ENCODE measurements at places on chromosomes 16 and 17.
A peak's percentile ranks its signal among the peaks of the same experiment; 100 is the strongest.

DNA sequence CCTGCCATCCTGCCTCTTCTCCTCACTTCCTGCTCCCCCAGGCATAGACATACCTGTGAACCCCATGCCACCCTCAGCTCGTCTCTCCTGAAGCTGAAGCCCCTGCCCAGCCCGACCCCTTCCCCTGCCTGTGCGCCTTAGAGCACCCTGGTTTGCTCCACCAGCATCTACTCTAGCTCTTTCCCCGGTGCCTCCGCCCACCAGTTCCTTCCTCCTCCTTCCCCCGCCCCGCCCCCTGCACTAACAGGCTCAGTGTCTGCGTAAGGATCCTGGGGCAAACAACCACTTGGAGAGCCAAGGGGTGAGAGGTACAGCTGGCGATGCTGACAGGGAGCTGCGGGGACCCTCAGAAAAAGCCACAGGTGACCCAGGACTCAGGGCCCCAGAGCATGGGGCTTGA, 1.9 kb downstream of the GPR142 start:
- peak; percentile 32 for DNase-seq

DNA sequence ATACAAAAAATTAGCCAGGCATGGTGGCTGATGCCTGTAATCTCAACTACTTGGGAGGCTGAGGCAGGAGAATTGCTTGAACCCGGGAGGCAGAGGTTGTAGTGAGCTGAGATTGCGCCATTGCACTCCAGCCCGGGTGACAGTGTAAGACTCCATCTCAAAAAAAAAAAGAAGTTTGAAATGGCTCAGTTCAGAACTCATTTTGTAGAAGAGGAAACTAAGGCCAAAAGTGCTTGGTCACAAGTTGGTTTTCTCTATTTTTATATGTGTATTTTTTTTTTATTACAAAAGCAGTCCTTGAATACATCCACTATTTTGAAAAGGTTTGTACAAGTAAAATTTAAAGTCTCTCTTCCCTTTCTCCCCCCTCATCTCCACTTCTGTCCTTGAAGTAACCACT, 5.5 kb downstream of the TAC4 start:
- DNase-seq, result no peak

GRCh38 chr16:15055141-15056053, 477 bp downstream of the NTAN1 start:
- peak; percentile 85 for DNase-seq

DNA sequence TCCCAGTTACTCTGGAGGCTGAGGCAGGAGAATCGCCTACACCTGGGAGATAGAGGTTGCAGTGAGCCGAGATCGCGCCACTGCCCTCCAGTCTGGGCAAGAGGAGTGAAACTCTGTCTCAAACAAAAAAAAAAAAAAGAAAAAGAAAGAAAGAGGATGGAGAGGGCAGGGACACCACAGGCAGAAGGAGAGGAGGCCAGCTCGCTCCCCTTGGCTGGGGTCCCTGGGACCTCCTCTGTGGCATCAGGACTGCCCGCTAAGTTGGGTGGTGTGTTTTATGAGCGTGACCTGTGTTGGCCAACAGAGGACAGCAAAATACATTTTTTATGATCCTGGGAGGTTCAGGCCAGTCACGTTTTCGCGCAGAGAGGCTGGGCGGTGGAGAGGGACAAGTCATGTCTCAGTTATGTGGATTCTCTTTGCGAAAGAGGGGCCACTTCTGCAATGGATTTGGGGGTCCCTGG, 229.6 kb downstream of the MRTFB start:
- peak; percentile 68 for DNase-seq

DNA sequence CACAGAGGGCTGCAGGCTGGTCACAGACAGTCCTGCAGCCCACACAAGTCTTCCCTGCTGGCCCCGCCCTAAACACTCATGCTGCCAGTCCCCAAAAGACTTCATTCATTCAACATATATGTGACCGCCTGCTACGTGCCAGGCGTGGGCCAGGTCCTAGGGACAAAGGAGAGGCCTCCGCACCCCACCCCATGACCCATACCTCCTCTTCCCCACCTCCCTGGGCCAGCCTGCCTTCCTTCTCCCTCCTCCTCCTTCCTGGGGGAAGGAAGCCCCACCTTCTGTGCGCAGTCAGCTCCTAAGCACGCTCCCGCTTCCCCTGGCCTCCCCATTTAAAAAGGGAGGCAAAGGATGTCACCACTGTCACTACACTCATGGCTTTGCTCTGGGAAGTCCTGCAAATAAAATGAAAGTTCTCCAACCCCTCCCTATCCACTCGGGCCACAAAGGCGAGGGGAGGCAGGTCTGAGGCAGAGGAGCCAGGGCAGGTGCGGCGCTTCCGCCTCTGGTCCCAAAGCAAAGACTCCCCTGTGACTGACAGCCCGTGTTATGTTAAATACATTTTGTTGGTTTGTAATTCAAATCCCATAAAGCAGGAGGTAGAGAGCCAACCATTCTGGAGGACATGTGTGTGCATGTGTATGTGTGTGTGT, 9.0 kb downstream of the DNAAF8 start:
- DNase-seq, result peak; percentile 50

DNA sequence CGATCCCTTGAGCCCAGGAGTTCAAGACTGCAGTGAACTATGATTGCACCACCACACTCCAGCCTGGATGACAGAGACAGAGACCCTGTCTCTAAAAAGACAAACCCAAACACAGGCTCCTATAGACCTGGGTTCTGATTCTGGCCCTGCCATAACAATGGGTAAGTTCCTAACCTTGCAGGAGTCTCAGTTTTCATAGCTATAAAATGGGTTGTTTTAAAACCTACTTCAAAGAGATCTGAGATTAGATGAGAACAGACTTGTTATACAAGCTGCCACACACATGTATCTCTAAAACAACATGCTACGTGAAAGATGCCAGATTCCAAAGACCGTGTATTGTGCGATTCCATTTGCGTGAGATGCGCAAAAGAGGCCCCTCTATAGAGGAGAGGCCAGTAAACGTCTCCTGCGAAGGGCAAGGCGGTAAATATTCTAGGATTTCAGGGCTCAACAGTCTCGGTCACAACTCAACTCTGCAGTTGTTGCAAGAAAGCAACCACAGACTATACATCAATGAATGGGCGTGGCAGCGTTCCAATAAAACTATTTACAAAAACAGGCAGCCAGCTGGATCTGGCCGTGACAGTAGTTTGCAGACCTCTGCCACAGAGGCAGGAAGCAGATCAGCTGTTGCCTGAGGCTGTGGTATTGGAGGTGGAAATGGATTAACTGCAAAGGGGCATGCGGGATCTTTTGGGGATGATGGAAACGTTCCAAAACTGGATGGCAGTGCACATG, 5.9 kb downstream of the CORO7 start:
- DNase-seq, result peak; percentile 70

DNA sequence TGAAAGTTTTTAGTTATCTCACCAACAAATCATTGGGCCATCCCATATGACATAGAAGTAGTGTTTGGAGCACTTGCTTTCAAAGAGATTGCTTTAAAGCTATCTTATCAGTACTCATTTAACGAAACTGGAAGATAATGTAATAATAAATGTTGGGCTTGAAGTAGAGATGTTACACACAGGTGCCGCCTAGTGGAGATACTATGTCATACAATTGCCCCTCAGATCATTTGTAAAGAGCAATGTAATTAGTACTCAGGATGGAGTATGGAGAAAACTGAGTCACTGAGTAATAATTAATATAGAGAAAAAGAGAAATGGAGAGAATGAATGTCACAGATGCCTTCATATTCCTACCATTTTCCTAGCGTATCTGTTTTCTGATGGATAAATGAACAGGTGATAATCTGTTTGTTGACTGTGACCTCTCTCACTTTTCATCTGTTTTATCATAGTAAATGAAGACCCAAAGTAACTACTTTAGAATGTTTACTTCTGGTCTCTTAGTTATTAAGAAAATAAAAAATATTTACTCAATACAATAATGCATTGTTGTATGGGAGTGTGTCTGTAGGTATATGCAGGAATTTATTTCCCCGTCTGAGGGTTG, 80.4 kb downstream of the EFCAB5 start:
- peak; percentile 72 for DNase-seq

DNA sequence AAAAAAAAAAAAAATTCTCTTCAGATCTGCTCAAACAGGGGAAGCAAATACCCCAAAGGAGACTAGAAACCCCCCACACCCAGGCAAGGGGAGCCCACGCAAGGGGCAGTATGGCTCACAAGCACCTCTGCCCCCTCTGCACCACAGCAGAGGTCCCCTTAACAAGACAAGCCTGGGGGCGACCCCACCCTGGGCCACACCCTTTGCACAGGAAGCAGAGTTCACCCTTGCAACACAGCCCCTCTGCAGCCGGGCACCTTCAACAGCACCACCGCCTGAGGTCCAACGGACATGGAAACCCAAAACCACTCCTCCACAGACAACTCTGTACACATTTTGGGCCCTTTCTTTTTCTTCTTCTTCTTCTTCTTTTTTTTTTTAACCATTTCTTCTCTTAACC, 12.8 kb downstream of the AXIN1 start:
- DNase-seq, result no peak

GRCh38 chr16:47774661-47775060, 313.5 kb downstream of the PHKB start:
- DNase-seq, result peak; percentile 6

- no peak for DNase-seq
Observed at GRCh38 chr16:2004795-2005517, 4.7 kb downstream of the ZNF598 start.

DNA sequence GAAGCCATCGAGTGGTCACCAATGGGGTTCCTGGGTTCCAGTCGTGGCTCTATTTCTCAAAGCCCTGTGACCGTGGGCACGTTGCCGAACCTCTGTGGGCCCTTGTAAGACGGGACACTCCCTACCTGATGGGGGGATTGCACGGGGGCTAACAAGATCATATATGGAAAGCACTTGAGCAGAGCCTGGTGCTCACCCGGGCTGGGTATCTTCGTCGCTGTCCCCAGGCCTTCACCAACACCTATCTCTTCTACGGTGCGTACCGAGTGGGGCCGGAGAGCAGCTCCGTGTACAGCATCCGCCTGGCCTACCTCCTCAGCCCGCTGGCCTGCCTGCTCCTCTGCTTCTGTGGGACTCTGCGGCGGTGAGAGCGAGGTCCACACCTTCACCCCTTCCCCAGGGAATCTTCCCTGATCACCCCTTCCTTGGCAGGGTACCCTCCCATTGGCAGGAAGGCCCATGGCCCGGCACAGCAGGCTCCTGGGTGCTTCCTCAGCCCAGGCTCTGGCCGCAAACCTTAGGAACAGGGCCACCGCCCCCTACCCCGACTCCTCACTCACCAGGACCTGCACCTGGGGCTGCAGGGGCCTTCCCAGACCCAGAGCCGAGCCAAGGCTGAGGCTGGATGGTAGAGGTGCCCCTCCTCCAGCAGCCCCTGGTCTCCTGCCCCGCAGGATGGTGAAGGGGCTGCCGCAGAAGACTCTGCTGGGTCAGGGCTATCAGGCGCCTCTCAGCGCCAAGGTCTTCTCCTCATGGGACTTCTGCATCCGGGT, 2.8 kb downstream of the TMC8 start:
- DNase-seq, result no peak

DNA sequence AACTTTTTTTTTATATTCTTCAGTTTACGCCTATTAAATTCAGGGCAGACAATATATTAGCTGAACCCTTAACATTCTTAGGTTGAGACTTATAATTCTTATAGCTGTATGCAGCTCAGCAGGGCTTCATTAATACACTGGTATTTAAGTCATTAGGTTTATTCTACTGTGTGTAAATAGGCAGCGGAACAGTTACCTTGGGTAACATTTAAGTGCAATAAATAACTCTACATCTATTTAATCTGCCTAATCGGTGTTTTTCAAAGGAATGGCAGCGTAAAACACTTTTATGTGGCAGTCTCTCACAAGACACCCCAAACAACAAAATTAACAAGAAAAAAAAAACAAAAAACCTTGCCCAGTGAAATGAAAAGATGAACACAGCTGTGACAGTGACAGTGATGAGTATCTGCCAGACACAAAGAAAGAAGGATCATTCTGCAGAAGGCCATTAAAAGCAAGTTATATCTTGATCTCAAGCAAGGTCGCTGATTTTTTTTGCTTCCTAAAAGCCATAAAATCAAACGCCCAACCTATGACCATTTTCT, 32.6 kb downstream of the KCNJ2 start:
- DNase-seq, result no peak

GRCh38 chr17:61187038-61187437, 212.6 kb upstream of the TBX2 start:
- no peak for DNase-seq

GRCh38 chr17:60594734-60595133, 5.3 kb upstream of the PPM1D start:
- peak; percentile 95 for DNase-seq

- no peak for DNase-seq
Observed at GRCh38 chr17:51351890-51352289, 91.5 kb downstream of the UTP18 start.

DNA sequence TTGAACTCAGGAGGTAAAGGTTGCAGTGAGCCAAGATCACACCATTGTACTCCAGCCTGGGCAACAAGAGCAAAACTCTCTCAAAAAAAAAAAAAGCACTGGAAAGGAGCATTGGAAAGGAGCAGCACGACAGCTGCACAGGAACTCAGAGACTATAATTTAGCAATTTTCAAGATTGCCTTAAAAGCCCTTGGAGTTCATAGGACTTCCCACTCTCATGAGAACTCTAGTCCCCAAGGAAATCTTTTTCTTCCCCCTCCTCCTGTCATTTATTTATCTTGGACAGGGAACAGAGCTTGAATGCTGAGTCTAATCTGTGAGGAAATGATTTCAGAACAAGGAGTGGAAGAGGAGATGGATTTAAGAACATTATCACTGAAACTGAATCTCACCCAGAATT, 69.0 kb downstream of the PLXDC1 start:
- DNase-seq, result peak; percentile 96

DNA sequence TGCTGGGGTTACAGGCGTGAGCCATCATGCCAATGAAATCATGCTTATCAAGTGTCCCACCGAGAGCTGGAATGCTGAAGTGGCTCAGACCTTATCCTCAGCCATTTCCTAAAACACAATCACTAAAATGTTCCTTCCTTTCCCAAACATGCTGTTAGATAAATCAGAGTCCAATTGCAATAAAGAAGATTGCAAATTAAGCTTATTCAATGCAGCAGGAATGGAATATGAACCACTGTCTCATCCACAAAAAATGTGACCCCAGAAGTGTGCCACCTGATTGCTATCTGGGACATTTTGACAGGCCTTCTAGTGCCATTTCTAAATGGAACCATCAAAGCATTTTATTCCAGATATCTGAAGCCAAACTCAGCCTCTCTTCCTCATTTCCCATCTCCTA, 205.5 kb upstream of the CDH11 start:
- no peak for DNase-seq

DNA sequence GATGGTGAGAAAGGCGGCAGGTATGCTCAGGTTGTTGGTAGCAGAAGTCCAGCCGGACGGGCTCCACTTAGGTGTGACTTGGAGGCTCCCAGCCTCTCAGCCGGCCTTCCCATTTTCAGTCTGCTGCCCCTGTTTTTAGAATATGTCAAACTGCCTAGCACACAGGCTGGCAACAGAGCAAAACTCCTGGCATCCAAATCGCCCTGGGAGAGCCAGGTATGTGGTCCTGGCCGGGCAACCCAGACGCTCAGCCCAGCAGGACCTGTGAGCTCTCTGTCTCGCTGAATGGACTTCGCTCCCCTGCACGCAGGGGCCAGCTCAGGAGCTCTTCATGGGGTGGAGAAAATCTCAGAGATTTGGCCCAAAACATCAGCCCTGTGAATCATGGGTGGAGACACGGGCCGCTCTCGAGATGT, 147.9 kb upstream of the CHMP6 start:
- no peak for DNase-seq

GRCh38 chr16:73350707-73351452, 303.0 kb upstream of the ZFHX3 start:
- DNase-seq, result no peak

Data from NCI-H69 (cell line).